ENCODE measurements at places on chromosomes 16 and 17.

- peak; percentile 26 for DNase-seq
Observed at GRCh38 chr16:14436401-14436955, 193.6 kb downstream of the PARN start.

DNA sequence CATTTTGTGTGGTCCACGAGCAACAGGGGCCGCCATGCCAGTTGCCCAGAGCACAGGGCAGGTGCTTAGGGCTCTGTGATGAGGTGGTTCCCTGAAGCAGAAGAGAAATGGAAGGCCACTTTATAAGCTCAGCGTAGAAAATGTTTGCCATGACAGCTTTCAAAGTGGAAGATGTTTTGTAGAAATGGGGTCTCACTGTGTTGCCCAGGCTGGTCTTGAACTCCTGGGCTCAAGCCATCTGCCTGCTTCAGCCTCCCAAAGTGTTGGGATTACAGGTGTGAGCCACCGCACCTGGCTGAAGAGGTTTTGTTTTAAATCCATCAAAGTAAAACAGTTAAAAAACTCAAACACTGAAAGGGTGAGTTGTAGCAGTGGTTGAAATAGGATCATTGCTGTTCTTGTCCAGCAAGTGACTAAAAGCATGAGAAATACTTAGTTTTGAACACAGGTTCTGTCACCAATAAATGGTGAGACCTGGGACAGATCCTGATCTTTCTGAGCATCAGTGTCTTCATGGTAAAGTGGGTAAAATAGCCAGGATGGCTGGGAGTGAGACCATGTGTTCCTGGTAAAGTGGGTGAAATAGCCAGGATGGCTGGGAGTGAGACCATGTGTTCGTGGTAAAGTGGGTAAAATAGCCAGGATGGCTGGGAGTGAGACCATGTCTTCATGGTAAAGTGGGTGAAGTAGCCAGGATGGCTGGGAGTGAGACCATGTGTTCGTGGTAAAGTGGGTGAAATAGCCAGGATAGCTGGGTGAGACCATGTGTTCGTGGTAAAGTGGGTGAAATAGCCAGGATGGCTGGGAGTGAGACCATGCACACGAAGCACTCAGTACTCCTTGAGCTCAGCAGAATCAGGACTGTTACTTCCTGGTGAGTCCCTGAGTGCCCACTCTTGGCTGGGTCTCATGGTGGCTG is 46.0 kb downstream of the BANP start:
- DNase-seq, result no peak

DNA sequence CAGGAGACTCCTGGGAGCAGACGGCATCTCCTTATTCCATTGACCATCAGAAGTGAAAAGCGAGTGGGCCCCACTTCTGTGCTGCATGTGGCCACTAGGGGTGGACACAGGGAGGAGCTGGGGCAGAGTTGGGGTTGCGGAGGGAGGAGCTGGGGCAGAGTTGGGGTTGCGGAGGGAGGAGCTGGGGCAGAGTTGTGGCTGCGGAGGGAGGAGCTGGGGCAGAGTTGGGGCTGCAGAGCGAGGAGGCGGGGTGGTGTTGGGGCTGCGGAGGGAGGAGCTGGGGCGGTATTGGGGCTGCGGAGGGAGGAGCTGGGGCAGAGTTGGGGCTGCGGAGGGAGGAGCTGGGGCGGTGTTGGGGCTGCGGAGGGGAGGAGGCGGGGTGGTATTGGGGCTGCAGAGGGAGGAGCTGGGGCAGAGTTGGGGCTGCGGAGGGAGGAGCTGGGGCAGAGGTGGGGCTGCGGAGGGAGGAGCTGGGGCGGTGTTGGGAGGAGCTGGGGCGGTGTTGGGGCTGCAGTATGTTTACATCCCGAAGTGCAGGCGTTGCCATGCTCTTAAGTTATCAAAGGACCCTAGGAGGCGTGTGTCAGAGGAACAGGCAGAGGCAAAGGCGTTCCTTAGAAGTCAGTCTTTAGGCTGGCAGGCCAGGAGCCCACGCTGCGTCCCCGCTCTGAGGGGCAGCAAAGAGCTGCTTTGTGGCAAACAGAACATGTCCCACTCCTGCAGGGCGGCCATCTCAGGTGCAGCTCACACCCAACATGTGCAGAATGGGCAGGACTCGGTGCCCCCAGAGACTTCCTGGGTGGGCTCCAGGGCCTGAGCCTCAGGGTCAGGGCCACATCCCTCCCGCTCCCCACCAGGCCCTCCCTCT is 76.0 kb downstream of the ZNF778 start:
- no peak for DNase-seq

- DNase-seq, result no peak
Observed at GRCh38 chr16:4110680-4111079, 5.6 kb downstream of the ADCY9 start.

Measured in stimulated activated CD8-positive, alpha-beta memory T cell treated with anti-CD3 and anti-CD28 coated beads, Interleukin-4, amount 100 ng/mL, for 48 hours (primary cell).